ENCODE measurements at places on chromosomes 13 and 19.

DNA sequence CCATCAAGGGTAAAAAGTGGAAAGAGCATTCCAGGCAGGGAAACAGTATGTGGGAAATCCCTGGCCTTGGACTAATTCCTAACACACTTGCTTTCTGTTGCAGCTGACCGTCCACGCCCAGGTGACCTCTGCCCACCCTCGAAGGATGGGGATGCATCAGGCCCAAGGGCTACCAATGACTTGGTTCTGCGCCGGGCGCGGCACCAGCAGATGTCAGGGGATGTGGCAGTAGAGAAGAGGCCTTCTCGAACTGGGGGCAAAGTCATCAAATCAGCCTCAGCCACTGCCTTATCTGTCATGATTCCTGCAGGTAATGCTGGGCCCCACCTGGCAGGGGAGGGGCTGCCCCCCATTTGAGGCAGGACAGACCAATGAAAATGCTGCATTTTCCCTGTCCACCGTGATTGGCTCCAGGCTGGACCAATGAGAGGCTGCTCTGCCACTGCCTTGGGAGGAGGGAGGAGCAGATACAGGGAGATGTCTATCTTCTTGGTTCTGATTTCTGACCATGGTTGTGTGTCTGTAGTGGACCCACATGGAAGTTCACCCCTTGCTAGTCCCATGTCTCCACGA is 12.6 kb downstream of the DNASE2 start:
- H3K27me3 ChIP-seq, result no peaks in the 10 kb centered on the region
- H3K27ac ChIP-seq, result no peak overlapping the region
- H3K36me3 ChIP-seq, result no peaks in the 10 kb centered on the region
- no peak for DNase-seq
- H3K4me1 ChIP-seq, result no peaks in the 10 kb centered on the region

- no peaks in the 10 kb centered on the region for H3K36me3 ChIP-seq
- no peak for DNase-seq
- no peak overlapping the region for H3K4me3 ChIP-seq
- no peaks in the 10 kb centered on the region for H3K4me1 ChIP-seq
- no peaks in the 10 kb centered on the region for H3K27me3 ChIP-seq
These were observed 1034.9 kb downstream of the PCDH9 start for GRCh38 chr13:66195238-66195637.

- H3K4me1 ChIP-seq, result no peaks in the 10 kb centered on the region
- H3K27me3 ChIP-seq, result peaks cover 5% of the 10 kb centered on the region
- DNase-seq, result no peak
- H3K27ac ChIP-seq, result no peak overlapping the region
These were observed 988.5 kb downstream of the UQCRFS1 start for GRCh38 chr19:28224441-28224840.

DNA sequence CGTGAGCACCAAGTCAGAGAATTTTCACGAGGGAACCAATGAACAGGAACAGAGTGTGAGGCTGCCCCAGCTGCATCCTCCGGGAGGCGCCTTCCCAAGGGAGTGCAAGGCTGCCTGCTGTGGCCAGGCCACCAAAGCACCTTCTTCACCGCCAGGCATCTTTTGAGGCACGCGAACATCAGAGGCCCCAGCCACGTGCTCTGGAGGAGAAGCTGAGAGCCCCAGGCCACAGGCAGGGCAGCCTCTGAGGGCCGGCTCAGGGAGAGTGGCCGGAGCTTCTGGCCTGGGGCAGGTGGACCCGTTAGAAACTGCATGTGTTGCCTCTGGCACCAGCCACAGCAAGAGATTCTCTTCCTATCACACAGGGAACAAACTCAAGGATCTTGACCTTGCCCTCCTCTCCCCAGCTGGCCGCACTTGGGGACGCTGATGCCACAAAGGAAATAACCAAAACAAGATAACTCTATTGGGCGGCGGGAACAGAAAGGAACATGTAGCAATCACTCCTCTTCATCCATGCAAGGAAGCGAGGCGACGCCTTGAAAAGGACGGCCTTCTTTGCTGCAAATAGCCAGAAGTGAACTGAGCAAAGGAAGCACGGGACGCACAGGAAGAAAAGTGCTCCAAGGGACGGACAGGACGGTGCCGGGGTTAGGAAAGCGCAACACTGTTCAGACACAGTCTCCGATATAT is 19.9 kb downstream of the GAS6 start:
- peak; percentile 66 for DNase-seq
- H3K27me3 ChIP-seq, result no peaks in the 10 kb centered on the region
- H3K36me3 ChIP-seq, result no peaks in the 10 kb centered on the region
- peak overlapping the region; percentile 59 for H3K27ac ChIP-seq

GRCh38 chr13:107271227-107271626 is 703.3 kb upstream of the ARGLU1 start:
- no peak overlapping the region for H3K27ac ChIP-seq
- no peaks in the 10 kb centered on the region for H3K4me1 ChIP-seq
- DNase-seq, result no peak
- H3K4me3 ChIP-seq, result no peak overlapping the region
- H3K36me3 ChIP-seq, result no peaks in the 10 kb centered on the region

DNA sequence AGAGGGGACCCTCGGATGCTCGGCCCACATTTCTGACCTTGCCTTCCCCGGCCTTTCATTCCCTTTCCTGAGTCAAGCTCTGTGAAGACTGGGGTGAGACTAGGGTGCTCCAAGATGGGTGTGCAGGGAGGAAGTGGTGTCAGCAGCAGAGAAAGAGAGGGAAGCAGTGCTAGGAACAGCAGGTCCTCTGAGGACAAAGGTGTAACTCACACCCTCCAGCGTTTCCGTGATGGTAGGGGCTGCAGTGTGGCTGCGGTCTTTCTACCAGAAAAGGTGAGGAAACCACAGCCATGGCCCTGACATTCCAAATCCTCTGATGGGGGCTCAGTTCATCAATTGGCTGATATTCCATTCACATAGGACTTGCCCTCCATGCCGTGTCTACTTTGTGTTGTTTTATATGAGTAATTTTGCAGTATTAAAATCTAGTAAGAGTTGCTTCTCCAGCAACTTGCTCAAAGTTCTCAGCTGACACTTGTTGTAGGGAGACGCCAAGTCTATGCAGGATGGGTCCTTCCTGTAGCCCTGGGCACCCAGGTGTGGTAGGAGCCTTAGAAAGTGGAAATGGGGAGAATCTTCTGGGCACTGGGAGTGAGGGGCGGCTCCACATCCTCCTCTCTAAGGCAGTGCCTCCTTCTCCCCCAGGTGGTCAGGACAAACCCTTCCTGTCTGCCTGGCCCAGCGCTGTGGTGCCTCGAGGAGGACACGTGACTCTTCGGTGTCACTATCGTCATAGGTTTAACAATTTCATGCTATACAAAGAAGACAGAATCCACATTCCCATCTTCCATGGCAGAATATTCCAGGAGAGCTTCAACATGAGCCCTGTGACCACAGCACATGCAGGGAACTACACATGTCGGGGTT is 1.6 kb downstream of the KIR3DL1 start:
- DNase-seq, result no peak
- H3K27ac ChIP-seq, result no peak overlapping the region
- no peaks in the 10 kb centered on the region for H3K4me1 ChIP-seq
- H3K4me3 ChIP-seq, result no peak overlapping the region

GRCh38 chr19:18861235-18861634 is 29.5 kb downstream of the UPF1 start:
- H3K36me3 ChIP-seq, result peaks cover 100% of the 10 kb centered on the region
- H3K27ac ChIP-seq, result no peak overlapping the region
- H3K4me3 ChIP-seq, result no peak overlapping the region
- H3K27me3 ChIP-seq, result no peaks in the 10 kb centered on the region
- no peak for DNase-seq

DNA sequence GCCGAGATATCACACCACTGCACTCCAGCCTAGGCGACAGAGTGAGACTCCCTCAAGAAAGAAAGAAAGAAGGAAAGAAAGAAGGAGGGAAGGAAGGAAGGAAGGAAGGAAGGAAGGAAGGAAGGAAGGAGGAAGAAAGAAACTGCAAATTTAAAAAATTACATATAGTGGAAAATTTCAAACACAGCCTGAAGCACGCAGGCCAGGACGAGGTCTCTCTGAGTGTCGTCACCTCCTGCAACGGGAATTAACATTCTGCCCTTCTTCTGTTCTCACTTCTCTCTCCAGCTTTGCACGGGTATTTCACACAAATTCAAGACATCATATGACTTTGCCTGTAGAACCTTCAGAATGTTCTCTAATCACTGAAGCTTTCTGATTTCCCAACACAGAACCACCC is 108.2 kb downstream of the GNG7 start:
- H3K36me3 ChIP-seq, result no peaks in the 10 kb centered on the region
- peaks cover 9% of the 10 kb centered on the region for H3K4me1 ChIP-seq
- no peak for DNase-seq
- no peak overlapping the region for H3K4me3 ChIP-seq

- H3K4me3 ChIP-seq, result peak overlapping the region; percentile 27
- peaks cover 26% of the 10 kb centered on the region for H3K27me3 ChIP-seq
- no peaks in the 10 kb centered on the region for H3K4me1 ChIP-seq
- H3K27ac ChIP-seq, result no peak overlapping the region
These were observed 255.1 kb upstream of the SOX21 start for GRCh38 chr13:94967183-94968039.

- no peak for DNase-seq
- no peak overlapping the region for H3K27ac ChIP-seq
- H3K36me3 ChIP-seq, result no peaks in the 10 kb centered on the region
- H3K4me1 ChIP-seq, result no peaks in the 10 kb centered on the region
- H3K27me3 ChIP-seq, result no peaks in the 10 kb centered on the region
These were observed 1198.5 kb downstream of the EFNB2 start for GRCh38 chr13:105336706-105337576.

DNA sequence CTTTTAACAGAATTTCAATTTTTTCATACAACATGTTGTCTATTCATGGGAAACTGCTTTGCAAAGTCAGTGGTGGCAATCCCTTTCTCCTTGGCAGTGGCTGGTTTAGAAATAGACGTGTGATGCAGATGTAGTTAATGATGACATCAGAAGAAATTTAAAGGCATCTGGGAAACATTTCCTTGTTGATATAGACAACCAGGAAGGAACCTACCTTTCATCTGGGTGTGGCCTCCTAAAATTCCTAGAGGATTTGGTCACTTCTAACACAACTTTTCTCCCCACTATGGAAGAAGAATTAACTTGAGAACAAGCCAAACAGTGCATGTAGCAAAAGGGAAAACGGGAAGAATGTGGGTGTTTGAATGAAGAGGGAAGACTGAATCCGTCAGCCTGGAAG is 102.8 kb downstream of the EFNB2 start:
- DNase-seq, result no peak
- no peaks in the 10 kb centered on the region for H3K27me3 ChIP-seq
- no peak overlapping the region for H3K4me3 ChIP-seq
- no peak overlapping the region for H3K27ac ChIP-seq

GRCh38 chr19:55669418-55670279 is 5.4 kb upstream of the EPN1 start:
- no peaks in the 10 kb centered on the region for H3K27me3 ChIP-seq
- no peak for DNase-seq
- no peak overlapping the region for H3K27ac ChIP-seq

- no peak overlapping the region for H3K27ac ChIP-seq
- no peaks in the 10 kb centered on the region for H3K27me3 ChIP-seq
- no peaks in the 10 kb centered on the region for H3K36me3 ChIP-seq
- no peak for DNase-seq
These were observed 42.6 kb upstream of the STK24 start for GRCh38 chr13:98619556-98619955.

DNA sequence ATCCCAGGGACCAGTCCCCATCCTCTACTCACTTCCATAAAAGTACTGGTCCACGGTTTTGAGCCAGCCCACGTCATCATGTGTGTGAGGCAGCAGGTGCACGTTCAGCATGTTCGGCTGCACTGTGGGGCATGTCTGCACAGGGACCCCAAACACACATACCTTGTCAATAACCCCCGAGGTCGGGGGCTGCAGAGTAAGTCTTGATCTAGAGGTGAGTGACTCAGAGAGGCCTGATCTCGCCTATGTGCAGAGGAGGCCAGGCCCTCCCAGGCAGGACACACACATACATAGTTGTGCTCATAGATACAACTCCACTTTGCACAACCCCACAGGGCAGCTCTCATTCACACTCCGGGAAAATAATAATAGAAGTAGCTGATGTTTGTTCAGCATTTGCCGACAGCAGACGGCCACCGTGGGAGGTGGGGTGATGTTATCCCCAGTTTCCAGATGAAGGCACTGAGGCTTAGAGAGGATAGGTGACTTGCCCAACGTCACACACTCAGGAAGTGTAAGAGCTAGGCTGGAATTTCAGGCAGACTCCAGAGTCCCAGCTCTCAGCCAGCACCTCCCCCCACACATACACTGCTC is 774 bp downstream of the MAN2B1 start:
- H3K4me3 ChIP-seq, result peak overlapping the region; percentile 84
- no peaks in the 10 kb centered on the region for H3K27me3 ChIP-seq
- DNase-seq, result no peak

DNA sequence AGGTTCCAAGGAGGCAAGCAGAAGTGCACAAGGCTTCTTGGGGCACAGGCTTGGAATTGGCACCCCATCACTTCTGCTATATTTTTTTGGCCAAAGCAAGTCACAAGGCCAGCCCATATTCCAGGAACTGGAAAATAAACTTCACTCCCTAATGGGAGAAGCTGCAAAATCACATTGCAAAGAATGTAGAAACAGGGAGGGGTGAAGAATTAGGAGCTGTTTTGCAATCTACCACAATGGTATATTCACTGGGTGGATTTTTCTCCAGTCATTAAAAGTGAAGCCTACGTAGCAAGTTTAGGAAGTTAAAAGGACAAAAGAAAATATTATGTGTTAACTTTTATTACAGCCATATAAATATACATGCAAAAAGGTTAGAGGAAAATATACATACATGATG is 464.8 kb downstream of the COG6 start:
- H3K4me3 ChIP-seq, result no peak overlapping the region
- no peaks in the 10 kb centered on the region for H3K36me3 ChIP-seq
- H3K4me1 ChIP-seq, result no peaks in the 10 kb centered on the region
- no peaks in the 10 kb centered on the region for H3K27me3 ChIP-seq

DNA sequence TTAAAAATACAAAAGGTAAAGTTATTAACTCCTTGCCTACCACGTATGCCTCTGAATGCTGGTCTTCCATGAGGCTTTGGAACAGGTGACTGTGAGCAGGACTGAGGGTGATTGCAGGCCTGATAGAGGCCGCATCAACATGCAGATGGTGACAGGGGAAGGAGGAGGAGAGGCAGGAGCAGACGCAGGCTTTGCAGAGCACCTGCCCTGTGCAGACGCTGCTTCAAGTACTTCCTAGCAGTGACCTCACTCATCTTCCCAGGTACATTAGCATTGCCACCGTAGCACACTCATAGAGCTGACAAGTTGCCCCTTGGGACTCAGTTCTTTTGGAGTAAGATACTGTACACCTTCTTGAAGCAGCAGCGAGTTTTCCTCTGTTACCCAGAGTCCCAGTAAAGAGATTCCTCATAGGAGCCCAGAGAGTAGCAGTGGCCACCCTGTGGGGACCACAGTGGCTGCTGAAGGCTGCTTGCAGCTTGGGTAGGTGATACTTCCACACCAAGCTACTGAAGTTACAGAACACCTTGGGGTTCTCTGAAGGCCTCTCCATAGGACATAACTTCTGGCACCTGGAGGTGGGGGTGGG is 56.0 kb downstream of the ZNF536 start:
- no peak overlapping the region for H3K4me3 ChIP-seq
- no peak overlapping the region for H3K27ac ChIP-seq
- no peaks in the 10 kb centered on the region for H3K27me3 ChIP-seq
- no peak for DNase-seq
- H3K4me1 ChIP-seq, result no peaks in the 10 kb centered on the region
- no peaks in the 10 kb centered on the region for H3K36me3 ChIP-seq

GRCh38 chr13:49351871-49352270 is 92.0 kb downstream of the CAB39L start:
- no peak overlapping the region for H3K4me3 ChIP-seq
- H3K36me3 ChIP-seq, result peaks cover 4% of the 10 kb centered on the region
- DNase-seq, result no peak
- no peaks in the 10 kb centered on the region for H3K27me3 ChIP-seq
- no peaks in the 10 kb centered on the region for H3K4me1 ChIP-seq

GRCh38 chr19:49640113-49640898 is at the start of gene RRAS:
RRAS (minus strand) TSS chr19:49640143; CDS start chr19:49640098, 45 bp downstream.
- peak within 1 kb of the TSS; percentile 100 for H3K27ac ChIP-seq
- peaks cover 68% of the 10 kb centered on the region for H3K4me1 ChIP-seq
- H3K4me3 ChIP-seq, result peak within 1 kb of the TSS; percentile 98
- H3K27me3 ChIP-seq, result no peaks in the 10 kb centered on the region
- peaks cover 2% of the 10 kb centered on the region for H3K36me3 ChIP-seq

Data from heart left ventricle (tissue), 16 donors.